ENCODE measurements at places on chromosomes 2 and 18.

GRCh38 chr2:21559351-21559750, 435.6 kb downstream of the TDRD15 start:
- DNase-seq: no peak
- no peaks in the 10 kb centered on the region for H3K4me1 ChIP-seq
- no peak overlapping the region for H3K27ac ChIP-seq
- no peak overlapping the region for H3K4me3 ChIP-seq
- H3K36me3 ChIP-seq: no peaks in the 10 kb centered on the region

- H3K27me3 ChIP-seq: peaks cover 30% of the 10 kb centered on the region
- peak overlapping the region; percentile 31 for H3K27ac ChIP-seq
- H3K36me3 ChIP-seq: no peaks in the 10 kb centered on the region
- peaks cover 15% of the 10 kb centered on the region for H3K4me1 ChIP-seq
- peak overlapping the region; percentile 2 for H3K4me3 ChIP-seq
Measured at GRCh38 chr2:201901786-201902185, 95.4 kb downstream of the CDK15 start.

DNA sequence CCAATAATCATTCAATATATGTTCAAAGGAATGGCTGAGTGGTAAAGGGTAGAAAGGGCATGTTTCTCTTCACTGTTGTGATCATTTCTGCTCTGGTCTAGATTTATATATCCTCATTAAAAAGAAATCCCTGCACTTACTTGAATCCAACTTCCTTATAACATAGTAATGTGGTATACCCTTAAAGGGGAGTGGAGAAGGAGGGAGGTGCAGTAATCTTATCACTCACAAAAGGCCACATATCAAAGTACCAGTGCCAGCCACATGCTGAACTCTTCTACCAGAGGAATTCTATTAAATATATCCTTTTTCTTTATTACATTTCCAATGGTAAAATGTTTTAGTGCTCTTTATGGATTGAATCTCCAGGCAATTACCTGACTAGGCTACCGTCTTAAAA, 3.3 kb downstream of the KATNAL2 start:
- H3K4me3 ChIP-seq: no peak overlapping the region
- H3K4me1 ChIP-seq: peaks cover 21% of the 10 kb centered on the region
- no peaks in the 10 kb centered on the region for H3K36me3 ChIP-seq
- DNase-seq: no peak

DNA sequence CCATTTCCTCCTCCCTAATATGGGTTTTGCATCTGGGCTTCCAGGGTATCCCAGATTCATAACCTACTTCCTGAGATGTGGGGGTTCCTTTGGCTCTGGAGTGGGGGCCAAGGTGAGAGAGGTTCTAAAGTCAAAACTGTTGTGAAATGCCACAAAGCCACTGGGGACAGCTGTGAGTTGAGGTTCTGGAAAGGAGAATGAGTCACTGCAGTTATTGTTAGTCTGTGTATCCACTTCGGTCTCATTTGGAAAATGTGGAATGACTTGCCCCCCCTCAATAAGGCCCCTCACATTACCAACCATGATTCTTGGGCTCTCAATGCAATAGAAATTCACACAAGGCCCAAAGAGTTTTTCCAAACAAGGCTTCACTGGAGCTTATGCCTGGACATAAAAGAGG, 51.1 kb upstream of the LGALSL start:
- H3K36me3 ChIP-seq: no peaks in the 10 kb centered on the region
- no peaks in the 10 kb centered on the region for H3K4me1 ChIP-seq
- H3K4me3 ChIP-seq: no peak overlapping the region
- peaks cover 14% of the 10 kb centered on the region for H3K27me3 ChIP-seq
- no peak for DNase-seq

DNA sequence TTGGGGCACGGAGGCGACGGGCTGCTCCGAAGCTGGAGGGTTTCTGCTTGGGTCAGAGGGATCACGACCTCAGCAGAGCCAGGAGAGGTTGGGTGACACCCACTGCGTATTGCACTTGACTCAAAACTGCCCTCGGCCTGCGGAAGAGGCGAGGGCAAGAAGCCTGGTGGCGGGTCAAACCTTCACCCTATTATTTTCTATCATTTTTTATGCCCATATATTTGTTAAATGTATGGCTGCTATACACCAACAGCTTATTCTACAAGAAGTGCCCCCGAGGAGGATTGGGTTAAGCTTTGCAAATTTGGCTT, 12.6 kb upstream of the SATB2 start:
- H3K4me1 ChIP-seq: peaks cover 2% of the 10 kb centered on the region
- peaks cover 81% of the 10 kb centered on the region for H3K27me3 ChIP-seq
- no peak overlapping the region for H3K4me3 ChIP-seq

- no peaks in the 10 kb centered on the region for H3K4me1 ChIP-seq
- H3K36me3 ChIP-seq: no peaks in the 10 kb centered on the region
- DNase-seq: no peak
- no peak overlapping the region for H3K4me3 ChIP-seq
Measured at GRCh38 chr2:21037671-21038108, 6.2 kb downstream of the APOB start.

DNA sequence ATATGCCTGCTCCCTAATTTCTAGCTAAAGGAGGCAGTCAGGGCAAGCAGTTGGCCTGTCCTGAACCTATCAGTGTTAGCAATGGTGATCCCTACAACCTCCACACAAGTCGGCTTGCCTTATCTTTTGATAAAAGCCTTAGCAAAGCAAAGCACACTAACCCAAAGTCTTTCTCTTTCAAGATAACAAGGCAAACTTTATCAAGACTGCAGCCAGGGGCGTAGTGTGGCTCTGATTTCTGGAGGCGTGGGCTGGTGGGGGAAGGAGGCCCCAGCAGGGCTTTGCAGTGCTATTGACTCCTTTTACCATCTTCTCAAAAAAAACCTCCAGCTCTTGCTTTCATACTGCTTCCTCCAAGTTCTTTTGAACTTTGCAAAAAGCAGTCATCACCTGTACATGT, 40.2 kb upstream of the LAMA1 start:
- H3K27me3 ChIP-seq: no peaks in the 10 kb centered on the region
- H3K4me1 ChIP-seq: no peaks in the 10 kb centered on the region
- no peak overlapping the region for H3K27ac ChIP-seq
- DNase-seq: no peak

DNA sequence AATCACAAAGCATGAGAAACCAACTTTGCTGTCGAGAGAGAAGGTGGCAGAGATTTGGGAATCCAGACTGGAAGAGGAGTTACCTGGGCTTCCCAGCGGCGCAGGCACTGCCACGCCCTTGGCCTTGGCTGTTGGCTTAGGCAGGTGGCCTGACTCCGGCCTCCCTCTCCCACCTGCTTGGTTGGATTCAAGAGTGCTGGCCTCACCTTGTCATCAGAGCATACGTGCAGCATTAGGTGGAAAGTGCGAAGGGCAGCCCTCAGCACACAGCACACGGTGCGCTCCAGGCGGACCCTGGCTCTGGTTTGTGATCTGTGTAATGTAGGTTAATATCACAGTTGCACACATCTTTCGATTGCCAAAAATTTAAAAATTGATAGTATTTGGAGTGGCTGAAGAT, 19.2 kb upstream of the ASB1 start:
- H3K27ac ChIP-seq: peak overlapping the region; percentile 19
- H3K4me1 ChIP-seq: peaks cover 16% of the 10 kb centered on the region
- no peaks in the 10 kb centered on the region for H3K36me3 ChIP-seq
- no peaks in the 10 kb centered on the region for H3K27me3 ChIP-seq
- no peak overlapping the region for H3K4me3 ChIP-seq
- no peak for DNase-seq

- peaks cover 15% of the 10 kb centered on the region for H3K4me1 ChIP-seq
- H3K27ac ChIP-seq: no peak overlapping the region
- no peaks in the 10 kb centered on the region for H3K27me3 ChIP-seq
- no peak for DNase-seq
- H3K36me3 ChIP-seq: no peaks in the 10 kb centered on the region
- no peak overlapping the region for H3K4me3 ChIP-seq
Measured at GRCh38 chr2:113162173-113162572, 11.6 kb upstream of the PSD4 start.

DNA sequence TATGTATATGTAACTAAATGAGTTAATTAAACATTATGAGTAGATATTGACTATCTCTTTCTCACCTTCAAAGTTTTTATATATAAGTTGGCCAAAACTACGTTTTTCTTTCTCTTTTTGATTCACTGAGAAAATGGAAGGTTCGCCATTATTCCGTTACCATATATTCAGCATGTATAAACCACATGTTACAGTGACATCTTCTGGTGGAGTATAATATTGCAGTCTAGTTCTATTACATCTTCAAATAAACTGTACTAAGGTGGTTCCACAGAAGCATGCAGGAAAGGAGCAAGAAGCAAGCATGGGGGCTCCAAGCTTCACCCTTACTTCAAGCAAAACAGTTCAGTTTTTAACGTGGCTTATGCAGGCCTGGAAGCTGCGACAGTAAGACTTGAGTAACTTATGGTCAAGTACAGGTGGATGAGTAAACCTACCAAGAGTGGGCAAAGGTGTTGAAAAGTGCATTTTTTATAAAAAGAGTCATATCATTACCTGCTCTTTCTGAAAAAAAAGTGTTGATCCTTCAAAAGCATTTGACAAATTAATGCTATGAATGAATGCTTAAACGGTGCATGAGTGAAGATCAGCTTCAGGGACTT, 129.8 kb upstream of the RAB6C start:
- no peak overlapping the region for H3K27ac ChIP-seq
- DNase-seq: no peak
- no peak overlapping the region for H3K4me3 ChIP-seq
- H3K4me1 ChIP-seq: peaks cover 4% of the 10 kb centered on the region
- H3K27me3 ChIP-seq: peaks cover 25% of the 10 kb centered on the region
- no peaks in the 10 kb centered on the region for H3K36me3 ChIP-seq

DNA sequence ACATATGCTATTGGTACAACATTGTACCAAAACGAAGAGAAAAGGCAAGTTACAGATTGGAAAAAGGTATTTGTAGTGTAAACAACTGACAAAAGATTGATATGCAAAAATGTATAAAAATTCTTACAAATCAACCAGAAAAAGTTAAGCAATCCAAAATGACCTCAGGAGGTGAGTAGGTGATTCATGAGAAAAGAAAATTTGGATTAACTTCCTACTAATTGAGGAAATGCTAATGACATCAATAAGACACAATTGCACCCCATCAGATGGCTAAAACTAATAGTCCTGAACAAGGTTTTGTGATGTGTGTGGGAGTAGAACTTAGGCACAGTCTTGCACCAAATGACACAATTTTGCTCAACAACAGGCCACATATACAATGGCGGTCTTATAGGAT, 129.3 kb downstream of the COPS8 start:
- H3K27me3 ChIP-seq: peaks cover 7% of the 10 kb centered on the region
- no peak for DNase-seq
- no peak overlapping the region for H3K4me3 ChIP-seq
- H3K27ac ChIP-seq: no peak overlapping the region
- H3K4me1 ChIP-seq: no peaks in the 10 kb centered on the region
- no peaks in the 10 kb centered on the region for H3K36me3 ChIP-seq

GRCh38 chr2:176132205-176133171, 3.0 kb downstream of the HOXD8 start:
- H3K4me3 ChIP-seq: peak overlapping the region; percentile 81
- H3K27me3 ChIP-seq: peaks cover 81% of the 10 kb centered on the region
- peaks cover 27% of the 10 kb centered on the region for H3K36me3 ChIP-seq
- H3K27ac ChIP-seq: no peak overlapping the region
- H3K4me1 ChIP-seq: peaks cover 29% of the 10 kb centered on the region

GRCh38 chr2:75666911-75667310, 20.3 kb downstream of the MRPL19 start:
- peaks cover 11% of the 10 kb centered on the region for H3K36me3 ChIP-seq
- no peak for DNase-seq
- H3K4me1 ChIP-seq: no peaks in the 10 kb centered on the region
- no peak overlapping the region for H3K27ac ChIP-seq

- no peaks in the 10 kb centered on the region for H3K36me3 ChIP-seq
- H3K27ac ChIP-seq: no peak overlapping the region
- no peak overlapping the region for H3K4me3 ChIP-seq
- no peak for DNase-seq
Measured at GRCh38 chr18:23875966-23876895, 138.3 kb upstream of the TTC39C start.

- H3K27me3 ChIP-seq: no peaks in the 10 kb centered on the region
- no peaks in the 10 kb centered on the region for H3K4me1 ChIP-seq
- H3K27ac ChIP-seq: no peak overlapping the region
- no peaks in the 10 kb centered on the region for H3K36me3 ChIP-seq
- no peak for DNase-seq
Measured at GRCh38 chr2:105114551-105114950, 76.7 kb downstream of the MRPS9 start.

DNA sequence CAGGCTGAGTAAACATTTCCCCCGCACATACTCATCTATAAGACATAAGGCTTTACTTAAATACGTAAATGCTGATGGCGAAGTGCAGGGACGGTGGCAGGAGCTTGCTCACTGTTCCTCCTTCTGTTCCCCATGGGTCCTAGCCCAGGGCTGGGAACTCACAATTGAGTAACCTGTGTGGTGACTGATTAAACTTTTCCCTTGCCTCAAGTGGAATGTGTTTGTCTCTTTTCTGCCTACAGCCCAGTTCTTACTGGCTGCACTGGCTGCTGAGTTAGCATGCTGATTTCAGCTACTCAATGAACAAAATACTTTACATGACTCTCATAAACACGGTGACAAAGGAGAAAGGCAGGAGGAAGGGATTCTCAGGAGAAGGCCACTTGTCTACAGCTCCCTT, 87.3 kb downstream of the MARCO start:
- no peaks in the 10 kb centered on the region for H3K4me1 ChIP-seq
- H3K4me3 ChIP-seq: no peak overlapping the region
- no peak for DNase-seq
- H3K27ac ChIP-seq: no peak overlapping the region
- H3K36me3 ChIP-seq: peaks cover under 1% of the 10 kb centered on the region

GRCh38 chr2:138979131-138979785, 199.1 kb upstream of the NXPH2 start:
- H3K27ac ChIP-seq: no peak overlapping the region
- no peaks in the 10 kb centered on the region for H3K36me3 ChIP-seq
- no peak overlapping the region for H3K4me3 ChIP-seq

GRCh38 chr18:46152436-46152807, 48.2 kb downstream of the HAUS1 start:
- H3K4me1 ChIP-seq: peaks cover 23% of the 10 kb centered on the region
- H3K27me3 ChIP-seq: no peaks in the 10 kb centered on the region
- no peaks in the 10 kb centered on the region for H3K36me3 ChIP-seq
- no peak overlapping the region for H3K27ac ChIP-seq
- DNase-seq: no peak

DNA sequence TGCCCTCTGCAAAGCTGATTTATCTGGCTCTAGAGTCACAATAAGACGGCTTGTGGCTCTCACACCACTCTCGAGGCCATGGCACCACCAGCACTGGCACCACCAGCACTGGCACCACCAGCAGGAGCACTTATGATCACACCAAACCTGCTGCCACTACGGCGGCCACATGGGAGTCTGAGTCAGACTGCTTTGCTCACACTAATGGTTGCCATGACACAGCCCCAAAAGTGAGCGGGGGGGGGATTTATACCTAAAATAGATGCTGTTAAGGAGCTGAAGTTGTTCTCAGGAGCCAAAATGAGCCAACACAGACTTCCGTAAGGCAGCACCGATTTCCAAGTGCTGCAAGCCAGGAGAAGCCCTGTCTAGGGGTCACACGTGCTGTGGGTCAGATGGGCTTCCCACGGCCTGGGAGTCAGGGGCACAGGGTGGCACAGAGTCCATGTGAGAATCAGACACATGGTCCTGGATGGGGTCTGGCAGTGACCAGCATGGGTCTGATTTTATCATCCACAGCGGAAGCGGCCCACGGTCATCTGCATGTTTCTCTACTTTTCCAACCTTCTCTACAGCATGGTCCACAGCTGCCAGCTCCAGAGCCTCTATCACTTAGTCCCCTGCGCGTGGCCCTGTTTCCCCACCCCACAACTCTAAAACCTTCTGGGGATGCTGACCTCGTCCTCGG, 16.7 kb downstream of the DNMT3A start:
- DNase-seq: no peak
- peaks cover 41% of the 10 kb centered on the region for H3K4me1 ChIP-seq
- peaks cover 6% of the 10 kb centered on the region for H3K27me3 ChIP-seq
- no peak overlapping the region for H3K4me3 ChIP-seq

- H3K36me3 ChIP-seq: no peaks in the 10 kb centered on the region
- DNase-seq: no peak
- no peak overlapping the region for H3K4me3 ChIP-seq
- no peak overlapping the region for H3K27ac ChIP-seq
Measured at GRCh38 chr2:148593421-148593820, 51.1 kb upstream of the EPC2 start.

Measured in natural killer cell treated with Interleukin-12 subunit alpha and Interleukin-12 subunit beta and Interleukin-15 and Interleukin-18, amount 100 ng/mL, for 72 hours (primary cell).